CD4-positive, alpha-beta memory T cell (primary cell): ENCODE measurements at places on chromosomes 11 and 22.

GRCh38 chr22:37103656-37104452 is 5.7 kb downstream of the TMPRSS6 start:
- DNase-seq, result no peak

DNA sequence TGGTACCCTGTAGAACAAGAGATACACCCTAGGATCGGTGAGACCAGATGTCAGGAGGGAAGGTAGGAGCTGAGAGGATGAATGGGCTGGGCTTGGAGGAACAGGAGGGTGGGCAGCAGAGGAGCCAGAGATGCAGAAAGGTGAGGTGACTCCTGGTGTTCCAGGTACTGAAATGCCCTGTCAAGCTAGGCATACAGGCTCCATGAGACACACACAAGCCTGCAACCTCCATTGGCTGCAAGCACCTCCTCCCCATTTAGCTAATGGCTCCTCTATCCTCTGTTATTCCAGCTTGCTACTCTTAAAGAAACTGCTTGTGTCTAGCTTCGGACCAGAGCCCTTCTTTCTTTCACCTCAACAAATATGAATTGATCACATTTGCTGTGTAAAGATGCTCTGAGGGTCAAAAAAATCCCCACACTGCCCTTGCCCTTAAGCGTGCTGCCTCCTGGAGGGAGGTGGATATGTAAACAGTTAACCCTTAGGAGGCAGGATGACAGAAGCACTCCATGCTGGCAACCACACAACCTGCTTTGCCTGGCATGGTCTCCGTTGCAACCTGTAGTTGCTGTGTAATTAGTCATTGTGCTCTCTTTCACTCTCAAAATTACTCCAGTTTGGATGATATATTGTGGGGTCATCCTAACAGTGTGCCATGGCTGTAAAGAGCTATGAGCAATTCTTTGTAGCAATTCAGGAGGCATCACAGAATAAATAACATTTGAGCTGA is 156.0 kb downstream of the PKNOX2 start:
- DNase-seq, result no peak

GRCh38 chr11:105732611-105733010 is 122.7 kb downstream of the GRIA4 start:
- no peak for DNase-seq

- DNase-seq, result no peak
Measured at GRCh38 chr11:35554491-35555437, 29.3 kb upstream of the PAMR1 start.

- no peak for DNase-seq
Measured at GRCh38 chr22:46878191-46878948, 115.9 kb downstream of the TBC1D22A start.

- no peak for DNase-seq
Measured at GRCh38 chr11:108048269-108048668, 39.6 kb downstream of the CUL5 start.

DNA sequence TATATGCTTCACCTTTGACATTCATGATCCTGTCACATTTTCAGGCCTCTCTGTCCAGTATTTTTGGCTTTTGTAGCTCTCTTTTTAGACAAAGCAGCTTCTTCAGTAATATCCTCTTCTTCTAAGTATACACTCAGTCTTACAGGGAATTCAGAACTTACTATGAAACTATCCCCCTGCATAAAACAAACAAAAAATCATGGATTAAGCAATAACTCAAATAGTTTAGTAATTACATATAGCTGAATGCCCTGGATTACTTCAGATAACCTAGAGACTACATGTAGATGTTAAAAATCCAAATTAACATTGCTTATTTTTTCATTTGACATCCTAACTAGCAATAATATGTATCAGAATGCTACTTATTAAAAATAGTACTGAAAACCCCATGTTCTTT is 5.2 kb downstream of the TAF1D start:
- no peak for DNase-seq

DNA sequence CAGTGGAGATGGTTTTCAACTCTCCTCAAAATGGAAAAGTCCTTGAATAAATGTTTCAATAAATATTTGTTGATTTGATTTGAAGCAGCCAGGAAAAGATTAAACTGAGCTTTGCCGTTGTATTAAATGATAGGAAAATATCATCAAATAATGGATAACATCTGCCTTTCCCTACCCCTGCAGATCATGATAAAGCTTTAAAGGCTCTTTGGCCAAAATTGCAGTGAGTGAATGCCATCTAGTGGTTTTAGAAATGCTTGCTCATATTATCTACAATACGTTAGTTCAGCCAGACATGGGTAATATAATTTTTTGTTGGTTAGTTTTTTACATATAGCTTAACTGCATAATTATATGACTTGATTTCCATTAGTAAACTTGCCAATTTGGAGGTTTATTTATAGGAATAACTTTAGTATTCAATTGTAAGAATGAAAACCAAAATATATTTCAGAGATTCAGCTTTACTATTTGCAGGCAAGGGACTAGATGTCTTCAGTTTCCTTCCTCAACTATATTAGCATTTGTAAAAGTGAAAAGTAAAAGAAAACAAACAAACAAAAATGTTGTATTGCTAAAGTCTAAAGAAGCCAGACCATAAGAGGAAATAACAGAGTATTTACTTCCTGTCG is 159.2 kb downstream of the MSANTD4 start:
- no peak for DNase-seq
